Stimulated activated CD8-positive, alpha-beta memory T cell treated with anti-CD3 and anti-CD28 coated beads, Interleukin-15, amount 100 ng/mL, for 1 hour (primary cell): ENCODE measurements at places on chromosomes 12 and 14.

DNA sequence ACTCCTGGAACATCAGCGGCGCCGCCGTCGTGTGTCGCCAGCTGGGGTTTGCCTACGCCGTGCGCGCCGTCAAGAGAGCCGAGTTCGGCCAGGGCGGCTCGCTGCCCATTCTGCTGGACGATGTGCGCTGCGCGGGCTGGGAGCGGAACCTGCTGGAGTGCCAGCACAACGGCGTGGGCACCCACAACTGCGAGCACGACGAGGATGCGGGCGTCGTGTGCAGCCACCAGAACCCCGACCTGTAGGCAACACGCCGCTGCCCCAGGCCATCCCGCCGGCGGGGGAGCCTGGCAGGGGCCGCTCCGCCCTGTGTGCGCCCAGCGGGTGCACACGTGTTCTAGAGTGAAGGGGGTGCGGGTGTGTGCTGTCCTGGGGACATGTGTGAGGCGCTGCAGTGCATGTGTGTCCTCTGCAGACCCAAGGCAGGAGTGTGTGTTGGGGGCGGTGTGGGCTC is 8.7 kb upstream of the CYP46A1 start:
- DNase-seq = no peak

GRCh38 chr14:59897757-59898383 is 22.1 kb upstream of the LRRC9 start:
- DNase-seq = no peak

DNA sequence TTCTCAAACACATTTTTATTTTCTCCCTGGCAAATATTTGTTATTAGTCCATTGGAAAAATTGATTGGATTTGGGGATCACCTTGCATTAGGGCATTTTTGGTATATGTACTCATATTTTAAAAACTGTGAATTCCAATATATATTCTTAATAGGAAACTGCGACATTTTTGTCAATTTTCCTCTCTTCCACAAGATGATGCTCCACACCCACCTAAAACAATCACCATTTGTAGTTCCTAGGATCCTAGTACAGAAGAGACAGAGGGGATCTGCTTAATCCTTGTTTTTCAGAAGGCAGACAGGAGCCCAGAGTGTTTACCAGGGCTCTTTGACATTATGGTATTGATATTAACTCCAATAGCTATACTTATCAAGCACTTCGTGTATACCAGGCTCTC is 22.8 kb upstream of the OASL start:
- no peak for DNase-seq

DNA sequence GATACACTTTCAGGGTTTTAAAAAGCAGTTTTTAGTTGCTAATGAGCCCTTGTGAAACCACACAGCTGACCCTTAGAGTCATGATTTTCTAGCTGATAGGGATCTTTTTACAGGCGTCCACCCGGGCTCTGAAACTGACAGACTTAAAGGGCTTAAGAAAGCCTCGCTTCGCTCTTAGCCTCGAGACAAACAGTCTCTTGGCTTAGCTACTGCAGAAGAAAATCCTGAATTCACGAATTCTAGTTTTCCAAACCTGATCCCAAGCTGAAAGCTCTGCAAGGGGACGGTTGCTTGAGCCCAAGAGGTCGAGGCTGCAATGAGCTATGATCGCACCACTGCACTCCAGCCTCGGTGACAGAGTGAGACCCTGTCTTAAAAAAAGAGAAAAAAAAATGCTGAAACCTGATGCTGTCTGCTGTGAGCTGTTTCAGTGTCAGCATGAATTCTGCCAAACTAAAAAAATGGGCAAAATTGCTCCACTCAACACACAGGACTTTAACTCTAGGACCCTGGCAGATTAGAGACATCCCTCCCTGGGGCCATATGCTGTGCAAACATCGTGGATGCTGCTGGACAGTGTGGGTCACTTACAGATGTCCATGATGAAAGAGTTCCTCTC is 3.1 kb upstream of the HPD start:
- DNase-seq = no peak

- DNase-seq = no peak
Observed at GRCh38 chr14:48350971-48351370, 675.6 kb upstream of the MDGA2 start.

DNA sequence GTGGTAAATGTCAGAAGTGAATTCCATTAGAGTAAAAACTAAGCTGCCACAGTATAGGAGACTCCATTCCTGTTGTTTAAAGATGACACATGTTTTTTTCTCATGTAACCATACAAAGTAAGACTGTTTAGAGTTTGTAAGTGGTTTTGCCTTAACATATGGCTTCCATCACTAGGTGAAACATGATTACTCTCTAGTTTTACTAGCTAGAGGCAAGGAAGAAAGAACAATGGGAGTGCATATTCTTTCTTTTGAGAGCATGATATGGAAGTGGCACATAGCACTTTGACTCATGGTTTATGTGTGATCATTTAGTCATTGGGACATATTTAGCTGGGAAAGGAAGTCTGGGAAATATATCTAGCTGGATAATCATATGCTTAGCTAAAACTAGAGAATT is 7.7 kb downstream of the ATF7IP start:
- DNase-seq = no peak

GRCh38 chr14:90733139-90733808 is 83.0 kb downstream of the TTC7B start:
- DNase-seq = no peak

DNA sequence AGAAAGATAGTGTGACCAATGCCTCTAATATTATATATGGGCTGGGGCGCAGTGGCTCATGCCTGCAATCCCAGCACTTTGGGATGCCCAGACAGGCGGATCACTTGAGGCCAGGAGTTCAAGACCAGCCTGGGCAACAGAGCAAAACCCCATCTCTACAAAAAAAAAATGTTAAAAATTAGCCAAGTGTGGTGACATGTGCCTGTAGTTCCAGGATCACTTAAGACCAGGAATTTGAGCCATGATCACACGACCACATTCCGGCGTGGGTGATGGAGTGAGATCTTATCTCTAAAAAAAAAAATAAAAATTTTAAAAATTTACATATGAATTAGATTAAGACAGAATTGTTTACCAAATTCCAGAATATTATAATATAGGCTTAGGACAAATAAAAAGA is 12.0 kb downstream of the TM7SF3 start:
- DNase-seq = no peak

GRCh38 chr12:109868182-109869051 is 11.9 kb downstream of the GLTP start:
- no peak for DNase-seq

- no peak for DNase-seq
Observed at GRCh38 chr14:58104808-58105207, 47.2 kb downstream of the ARMH4 start.

DNA sequence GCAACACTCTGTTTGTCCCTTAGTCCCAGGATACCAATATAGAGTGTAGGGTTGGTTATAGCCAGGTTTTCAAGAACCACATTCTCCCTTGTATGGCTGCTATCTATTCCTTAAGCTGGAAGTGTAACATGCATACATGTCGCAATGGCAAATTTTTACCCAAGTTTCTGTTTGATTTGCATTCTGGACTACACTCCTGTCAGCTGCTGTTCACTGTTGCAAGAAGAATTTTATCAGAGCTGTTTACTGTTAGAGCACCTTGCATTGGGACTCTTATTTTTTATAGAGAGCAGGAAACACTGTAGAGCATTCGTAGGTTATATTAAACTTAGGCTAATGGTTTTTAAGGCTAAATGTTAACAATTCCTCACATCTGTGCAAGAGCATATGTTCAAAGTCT is 376.0 kb upstream of the LRFN5 start:
- DNase-seq = no peak

DNA sequence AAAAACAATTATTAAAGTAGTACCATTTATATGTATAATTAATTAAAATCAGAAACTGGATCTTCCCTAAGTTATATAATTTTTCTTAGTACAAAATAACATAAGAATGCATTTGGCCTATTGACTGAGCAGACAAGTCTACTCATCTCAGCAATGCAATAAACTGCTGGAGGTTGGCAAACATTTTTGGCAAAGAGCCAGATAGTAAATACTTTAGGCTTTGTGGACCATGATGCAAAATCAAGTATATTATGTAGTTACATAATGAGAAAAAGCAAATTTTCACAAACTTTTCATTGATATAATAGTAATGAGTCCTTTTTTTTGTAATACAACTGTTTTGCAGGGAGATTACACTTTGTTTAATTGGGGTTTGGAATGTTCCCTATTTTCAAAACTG is 30.9 kb downstream of the ERGIC2 start:
- DNase-seq = no peak

DNA sequence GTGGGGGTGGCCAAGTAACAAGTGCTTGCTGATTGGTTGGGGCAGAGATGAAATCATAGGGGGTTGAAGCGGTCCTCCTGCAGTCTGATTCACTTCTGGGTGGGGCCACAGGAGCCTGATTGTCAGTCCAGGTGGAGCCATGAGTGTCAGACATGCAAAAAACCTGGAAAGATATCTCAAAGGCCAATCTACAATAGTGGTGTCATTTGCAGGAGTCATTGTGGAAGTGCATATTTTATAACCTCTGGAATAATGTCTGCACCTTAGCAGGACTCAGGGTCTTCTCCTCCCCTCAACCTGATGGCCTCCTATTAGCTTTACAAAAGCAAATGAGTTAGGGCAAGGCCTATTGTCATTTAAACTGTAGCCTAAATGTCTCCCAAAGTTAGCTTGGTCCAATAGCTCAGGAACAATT is 241.4 kb downstream of the NUAK1 start:
- no peak for DNase-seq

DNA sequence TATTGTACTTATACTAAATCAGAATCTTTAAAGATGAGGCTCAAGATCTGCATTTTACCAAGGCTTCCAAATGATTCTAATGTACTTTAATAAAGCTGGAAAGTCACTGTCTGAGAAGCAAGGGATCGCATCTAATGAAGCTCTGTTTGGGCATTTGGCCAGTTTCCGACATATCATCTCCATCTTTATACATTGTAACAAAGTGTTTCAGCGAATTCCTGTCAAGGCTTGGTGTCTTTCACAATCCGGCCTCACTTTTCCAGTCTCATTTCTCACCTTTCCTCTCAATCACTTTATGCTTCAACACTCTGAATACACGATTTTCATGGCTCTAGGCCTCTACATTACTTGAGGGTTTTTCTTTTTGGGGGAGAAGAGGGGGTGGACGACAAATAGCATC is 27.5 kb upstream of the INSM2 start:
- no peak for DNase-seq

DNA sequence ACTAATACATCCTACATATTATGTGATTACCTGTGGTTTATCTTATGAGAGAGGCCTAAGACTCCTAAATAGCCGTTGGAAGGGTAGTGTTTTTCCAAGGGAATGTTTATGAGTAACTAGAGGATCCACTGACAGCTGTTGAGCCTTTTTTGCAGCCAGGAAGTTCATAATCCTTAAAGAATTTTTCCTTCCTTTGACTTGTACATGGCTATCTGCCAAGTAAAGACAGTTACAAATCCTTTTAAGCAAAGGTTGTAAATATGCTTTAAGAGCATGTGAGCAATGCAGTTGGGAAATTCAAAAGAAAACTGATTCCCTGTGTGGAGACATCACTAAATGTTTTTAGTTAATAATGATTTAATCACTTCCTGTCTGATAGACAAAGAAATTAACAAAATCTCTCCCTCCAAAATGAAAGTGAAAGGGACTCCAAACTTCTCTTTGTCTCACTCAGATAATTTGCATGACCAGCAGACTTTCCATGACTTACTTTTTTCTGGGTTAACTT is 333.8 kb downstream of the PDZRN4 start:
- DNase-seq = no peak

- DNase-seq = no peak
Observed at GRCh38 chr14:89750281-89750755, 204.2 kb downstream of the EFCAB11 start.

- DNase-seq = no peak
Observed at GRCh38 chr14:65329911-65330310, 82.6 kb upstream of the FUT8 start.

DNA sequence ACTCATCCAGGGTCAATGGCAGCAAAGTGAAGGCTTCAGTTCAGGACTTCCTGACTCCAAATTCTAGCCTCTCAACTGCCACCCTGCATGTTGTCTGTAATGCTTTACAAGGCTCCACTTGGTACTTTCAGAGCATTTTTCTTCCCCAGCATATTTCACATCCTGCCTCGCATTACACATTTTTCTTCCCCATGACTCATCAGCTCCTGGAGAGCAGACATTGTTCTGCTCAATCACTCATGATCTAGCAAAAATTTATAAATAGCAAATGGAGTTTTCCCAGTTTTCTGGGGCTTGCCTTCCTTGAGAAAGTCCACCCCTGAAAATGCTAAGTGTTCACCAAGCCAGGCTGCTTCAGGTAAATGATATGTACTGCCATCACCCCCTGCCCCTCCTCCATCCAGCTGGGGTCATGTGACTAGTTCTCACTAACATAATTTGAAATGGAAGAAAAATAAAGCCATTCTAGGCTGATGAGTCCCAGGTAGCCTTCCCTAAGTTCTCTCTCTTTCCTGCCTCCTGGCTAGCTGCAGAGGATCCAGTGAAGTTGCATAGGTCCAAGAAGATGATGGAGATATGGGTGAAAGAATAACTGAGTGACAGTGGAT is 69.4 kb downstream of the ARMH4 start:
- no peak for DNase-seq

DNA sequence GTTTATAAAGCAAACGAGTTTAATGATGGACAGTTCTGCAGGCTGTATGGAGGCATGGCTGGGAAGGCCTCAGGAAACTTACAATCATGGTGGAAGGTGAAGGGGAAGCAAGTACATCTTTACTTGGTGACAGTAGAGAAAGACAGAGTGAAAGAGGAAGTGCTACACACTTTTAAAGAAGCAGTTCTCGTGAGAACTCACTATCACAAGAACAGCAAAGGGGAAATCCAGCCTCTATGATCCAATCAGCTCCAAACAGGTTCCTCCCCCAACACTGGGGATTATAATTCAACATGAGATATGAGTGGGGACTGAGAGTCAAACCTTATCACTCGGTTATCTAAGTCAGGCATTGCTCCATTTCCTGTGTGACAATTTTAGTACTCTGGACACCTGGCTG is 189.9 kb upstream of the CNTN1 start:
- DNase-seq = no peak

GRCh38 chr14:59228421-59228820 is 40.0 kb downstream of the DAAM1 start:
- no peak for DNase-seq

DNA sequence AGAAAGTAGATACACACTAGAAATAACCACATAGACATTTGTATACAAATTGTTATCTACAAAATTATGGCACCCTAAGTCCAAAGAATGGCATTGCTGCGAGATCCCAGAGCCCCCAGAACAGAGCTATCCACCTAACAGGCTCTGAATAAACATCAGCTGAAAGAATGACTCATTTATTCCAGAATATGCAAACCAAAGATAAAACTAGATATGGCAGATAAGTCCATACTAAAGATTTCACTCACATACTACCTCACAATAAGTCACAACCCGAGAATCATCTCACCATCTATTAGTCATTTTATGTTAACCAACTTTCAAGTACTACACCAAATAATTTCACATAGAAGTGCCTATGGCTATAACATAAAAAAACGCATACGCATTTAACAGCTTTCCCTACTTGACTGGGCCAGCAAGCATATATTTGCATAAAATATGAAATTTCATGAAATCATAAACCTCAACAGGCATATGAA is 5.6 kb downstream of the CNIH1 start:
- no peak for DNase-seq
